NCI-H2081 treated with DMSO at 0.1 percent for 48 hours (cell line): ENCODE measurements at places on chromosomes 2 and 18.

DNA sequence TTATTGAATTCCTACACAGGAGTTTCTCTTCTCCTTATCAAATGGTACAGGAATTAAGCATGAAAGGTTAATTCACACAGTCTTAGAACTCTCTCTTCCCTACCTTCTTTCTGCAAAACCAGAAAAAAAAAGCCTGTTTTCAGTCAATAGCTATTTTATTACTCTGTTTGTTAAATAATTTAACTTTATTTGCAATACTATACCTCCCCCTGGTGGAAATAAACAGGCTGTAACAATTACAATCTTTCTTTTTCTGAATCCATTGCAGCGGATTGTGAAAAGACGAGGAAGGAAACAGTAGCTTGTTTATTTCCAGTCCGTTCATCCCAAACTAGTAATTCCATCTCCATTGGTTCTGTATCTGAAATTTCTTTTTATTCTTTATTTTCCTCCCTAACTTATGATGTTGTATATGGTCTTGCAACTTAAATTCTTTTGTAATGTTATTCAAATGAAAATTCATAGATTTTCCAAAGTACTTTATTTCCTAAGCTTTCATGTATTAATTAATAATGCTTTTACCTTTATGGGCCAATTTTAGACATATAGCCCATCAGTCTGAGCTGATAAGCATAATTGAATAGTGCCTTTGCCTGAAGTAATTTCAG, 165.2 kb downstream of the SH3BP4 start:
- DNase-seq = peak; percentile 55

- no peak for DNase-seq
Measured at GRCh38 chr2:74104839-74105238, 42.9 kb downstream of the BOLA3 start.

DNA sequence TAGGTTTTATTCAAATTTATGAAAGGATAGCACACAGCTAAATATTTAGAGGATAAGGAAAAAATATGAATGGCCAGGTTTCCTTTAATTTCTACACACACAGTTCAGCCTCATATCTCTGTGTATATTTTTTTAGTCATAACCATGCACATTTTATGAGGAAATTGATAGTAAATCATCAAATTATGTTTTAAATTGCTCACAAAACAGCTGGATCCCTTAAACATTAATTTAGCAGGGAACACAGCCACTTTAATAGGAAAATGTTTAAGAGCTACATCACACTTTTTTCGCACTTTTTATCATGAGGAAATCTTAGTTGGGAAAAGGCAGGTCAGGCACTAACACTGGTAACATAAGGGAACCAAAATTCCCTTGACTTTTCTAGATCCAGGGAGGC, 65.4 kb downstream of the PDE1A start:
- no peak for DNase-seq

- DNase-seq = no peak
Measured at GRCh38 chr2:221347471-221347870, 224.6 kb downstream of the EPHA4 start.
